OCI-M1 (cell line): ENCODE measurements at places on chromosomes 1 and 21.

DNA sequence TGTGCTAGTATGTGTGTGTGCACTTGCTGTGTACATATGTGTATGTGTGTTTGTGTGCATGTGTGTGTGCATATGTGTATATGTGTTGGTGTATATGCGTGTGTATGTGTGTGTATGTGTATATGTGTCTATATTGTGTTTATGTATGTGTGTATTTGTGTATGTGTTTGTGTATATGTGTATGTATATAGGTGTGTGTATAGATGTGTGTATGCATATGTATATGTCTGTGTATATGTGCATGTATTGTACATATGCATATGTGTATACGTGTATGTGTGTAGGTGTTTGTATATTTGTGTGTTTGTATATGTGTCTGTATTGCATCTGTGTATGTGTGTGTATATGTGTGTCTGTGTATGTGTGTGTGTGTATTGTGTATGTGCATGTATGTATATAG, 59.1 kb downstream of the EDN2 start:
- no peak for DNase-seq

- DNase-seq = no peak
Observed at GRCh38 chr1:17340358-17340757, 31.6 kb upstream of the PADI6 start.

DNA sequence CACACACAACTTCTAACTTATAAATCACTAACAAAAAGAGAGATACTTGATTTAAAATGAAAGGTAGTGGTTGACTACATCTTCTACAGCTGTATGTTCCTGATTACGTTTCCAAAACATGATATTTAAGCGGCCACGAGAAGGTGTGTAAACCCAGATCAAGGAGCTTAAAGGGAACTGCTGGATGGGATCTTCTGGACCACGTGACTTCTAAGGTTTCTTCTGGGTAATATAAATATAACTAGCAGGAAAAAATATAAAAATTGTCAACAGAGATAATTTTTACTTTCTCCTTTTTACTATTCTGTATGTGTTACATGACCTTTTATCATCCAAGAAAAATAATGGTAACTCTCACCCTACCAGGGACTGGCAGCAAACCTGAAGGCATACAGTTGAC, 66.2 kb downstream of the TTLL7 start:
- DNase-seq = no peak

- no peak for DNase-seq
Observed at GRCh38 chr1:4322881-4323280, 331.5 kb upstream of the AJAP1 start.

DNA sequence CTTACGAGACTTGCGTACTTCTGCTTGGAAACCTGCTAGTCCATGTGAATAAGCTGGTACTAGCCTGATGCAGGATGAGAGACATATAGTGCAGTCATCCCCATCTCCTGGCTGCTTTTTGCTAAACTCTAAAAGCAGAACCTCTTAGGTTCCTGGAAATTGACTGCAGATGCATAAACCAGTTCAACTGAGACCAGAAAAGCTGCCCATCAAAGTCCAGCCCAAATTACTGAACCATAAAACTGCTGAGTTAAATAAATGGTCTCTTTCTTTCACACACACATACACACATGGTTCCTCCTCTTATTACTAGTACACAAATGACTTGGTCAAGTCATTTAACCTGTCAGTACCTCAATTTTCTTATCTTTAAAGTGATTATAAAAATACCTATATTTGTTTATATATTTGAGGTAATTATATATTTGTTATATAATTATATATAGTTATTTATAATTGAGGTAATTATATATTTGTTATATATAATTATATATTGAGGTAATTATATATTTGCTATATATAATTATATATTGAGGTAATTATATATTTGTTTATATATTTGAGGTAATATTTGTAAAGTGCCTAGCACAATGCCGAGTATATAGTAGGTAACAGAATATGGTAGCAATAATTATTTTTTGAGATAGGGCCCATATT, 25.2 kb upstream of the RABGAP1L start:
- no peak for DNase-seq

- no peak for DNase-seq
Observed at GRCh38 chr21:17529648-17530047, 16.8 kb downstream of the CXADR start.

- no peak for DNase-seq
Observed at GRCh38 chr1:79585801-79586200, 579.3 kb upstream of the ADGRL4 start.

GRCh38 chr1:109231066-109231465, 17.3 kb downstream of the SARS1 start:
- DNase-seq = no peak

GRCh38 chr1:152018537-152018936, 18.3 kb downstream of the S100A11 start:
- DNase-seq = peak; percentile 67

DNA sequence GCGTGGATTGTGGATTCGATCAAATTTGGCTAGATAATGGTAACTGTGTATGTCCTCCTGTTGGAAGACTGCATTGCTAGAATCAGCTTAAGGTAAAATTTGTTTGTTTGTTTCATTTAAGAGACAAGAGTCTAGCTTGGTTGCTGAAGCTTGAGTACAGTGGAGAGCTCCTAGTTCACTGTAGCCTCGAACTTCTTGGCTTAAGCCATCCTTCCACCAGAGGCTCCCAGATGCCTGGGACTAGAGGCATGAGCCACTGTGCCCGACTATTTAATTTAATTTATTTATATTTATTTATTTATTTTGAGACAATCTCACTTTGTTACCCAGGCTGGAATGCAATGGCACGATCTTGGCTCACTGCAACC, 1.5 kb downstream of the PHACTR4 start:
- DNase-seq = no peak

DNA sequence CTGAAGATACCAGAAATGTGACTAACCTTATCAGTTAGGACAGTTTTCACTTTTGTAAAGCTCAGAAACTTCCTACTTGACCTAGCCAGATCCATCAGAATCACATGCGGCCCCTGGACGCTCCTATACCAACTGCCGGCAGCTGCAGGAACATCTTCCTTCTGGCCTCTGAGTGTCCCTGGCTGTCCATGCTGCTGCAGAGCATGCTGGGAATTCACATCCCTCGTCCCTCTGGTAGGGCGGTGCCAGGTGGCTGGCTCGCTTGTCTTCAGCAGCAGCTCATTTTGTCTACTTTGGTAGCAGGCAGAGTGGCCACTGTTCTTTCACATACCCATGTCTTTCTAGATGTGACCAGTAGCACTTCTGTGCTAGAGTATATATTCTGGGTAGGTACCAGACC, 34.4 kb downstream of the HHAT start:
- DNase-seq = no peak

- DNase-seq = no peak
Observed at GRCh38 chr1:44636083-44636687, 38.1 kb downstream of the TMEM53 start.
